ENCODE measurements at places on chromosomes 5 and 9. TPM values are rescaled to one million over a fixed set of nuclear protein-coding genes. Genes with fewer than 3 reads are reported as not detected.

DNA sequence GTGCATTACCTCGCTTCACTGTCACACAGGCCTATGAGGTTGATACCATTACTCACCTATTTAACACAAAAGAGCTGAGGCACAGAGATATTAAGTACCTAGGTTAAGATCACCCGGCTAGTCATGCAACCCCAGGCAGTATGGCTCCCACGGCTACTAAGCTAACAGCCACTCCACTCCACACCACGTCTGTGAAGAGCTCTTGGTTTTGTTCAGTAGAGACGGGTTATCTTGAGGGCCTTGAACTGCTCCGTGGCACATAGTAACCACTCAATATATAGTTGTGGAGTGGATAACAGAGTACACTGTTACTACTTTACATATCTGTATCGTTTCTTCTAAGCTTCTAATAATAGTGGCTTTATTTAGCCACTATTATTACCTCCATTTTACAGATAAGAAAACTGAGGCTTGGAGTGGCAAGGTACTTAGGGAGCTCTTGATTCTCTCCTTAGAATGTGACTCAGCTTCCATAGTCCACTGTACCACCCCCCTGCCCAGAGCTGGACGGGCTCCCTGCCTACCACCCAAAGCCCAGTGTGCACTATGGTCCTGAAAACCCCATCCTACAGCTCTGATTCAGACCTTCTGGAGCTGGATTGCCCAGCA is 1.0 kb upstream of the CORO2A start:
- DNase-seq, result no peak

DNA sequence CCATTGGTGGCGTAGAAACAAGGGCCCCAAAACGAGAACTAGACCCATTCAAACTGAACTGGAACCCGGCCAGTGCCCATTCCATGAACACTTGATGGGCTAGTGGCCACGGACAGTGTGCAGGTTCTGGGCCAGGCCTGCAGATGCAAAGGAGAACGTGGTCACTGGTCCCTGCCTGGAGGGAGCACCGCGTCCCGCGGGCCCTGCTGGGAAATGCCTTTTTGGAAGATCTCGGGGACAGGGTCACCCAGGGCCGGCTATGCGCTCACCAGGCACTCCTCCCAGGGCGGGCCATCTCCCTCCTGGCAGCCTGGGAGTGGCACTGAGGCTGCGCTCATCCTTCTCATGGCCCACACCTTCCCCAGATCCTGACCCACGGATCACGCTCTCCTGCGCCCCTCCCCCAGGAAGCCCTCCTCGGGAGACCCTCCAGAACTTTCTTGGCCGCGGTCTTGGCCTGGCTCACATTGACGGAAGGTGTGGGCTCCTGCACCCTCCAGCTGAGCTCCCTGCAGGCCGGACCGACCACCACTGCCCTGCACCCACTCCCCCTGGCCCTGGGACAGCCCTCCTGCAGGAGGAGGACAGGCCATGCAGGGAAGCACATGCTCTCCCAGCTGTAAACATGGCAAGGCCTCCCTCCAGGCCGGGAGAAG is 2.8 kb upstream of the DIPK1B start:
- DNase-seq, result no peak

DNA sequence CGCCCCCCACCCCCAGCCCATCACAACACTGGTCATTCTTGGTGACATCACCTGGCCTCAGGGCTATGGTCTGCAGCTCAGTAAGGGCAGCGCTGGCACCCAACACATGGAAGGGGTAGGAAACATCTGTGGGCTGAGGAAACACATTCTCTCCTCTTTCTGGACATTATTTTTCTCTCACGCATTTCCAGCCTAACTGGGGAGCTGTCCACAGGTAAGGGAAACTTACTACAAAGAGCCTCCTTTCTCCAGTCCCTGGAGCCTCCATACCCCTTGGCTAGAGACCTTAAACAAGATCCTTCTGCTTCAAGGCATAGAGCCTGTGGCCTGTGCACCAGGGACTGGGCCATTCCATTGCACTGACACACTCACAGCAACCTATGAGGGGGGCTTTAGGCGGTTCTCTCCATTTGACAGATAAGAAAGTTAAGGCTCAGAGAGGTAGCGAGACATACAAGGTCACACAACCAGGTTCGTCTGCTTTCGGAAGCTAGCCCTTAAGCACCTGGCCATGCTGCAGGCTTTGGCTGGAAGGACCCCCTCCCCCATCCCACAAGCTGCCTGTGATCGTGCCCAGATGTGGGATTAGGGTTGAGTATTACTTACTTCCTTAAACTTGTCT is 40.7 kb downstream of the CXXC5 start:
- DNase-seq, result no peak

The KIF4B gene
- polyA plus RNA-seq, result 0.01 TPM
